CD4-positive, alpha-beta T cell treated with Interleukin-6 at 100 ng/mL for 8 hours (primary cell): ENCODE measurements at places on chromosomes 7 and 10.

DNA sequence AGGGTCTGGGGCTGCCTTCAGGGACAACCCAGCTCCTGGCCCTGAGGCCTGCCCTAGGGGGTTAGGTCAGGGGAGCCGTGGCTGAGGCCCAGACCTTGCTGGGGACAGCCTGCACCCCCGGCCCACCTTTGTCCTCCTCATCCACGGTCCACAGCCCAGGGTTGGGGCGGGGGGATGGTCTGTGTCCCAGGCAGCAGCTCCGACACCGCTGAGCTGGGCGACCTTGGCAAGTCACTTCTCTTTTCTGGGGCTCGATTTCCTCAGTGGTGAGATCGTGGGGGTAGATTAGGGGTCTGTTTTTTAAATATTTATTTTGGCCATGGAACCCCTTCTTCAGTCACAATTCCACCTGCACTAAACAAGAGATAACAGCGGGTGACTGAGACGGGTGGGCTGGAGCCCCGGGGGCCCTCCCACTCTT, 30.9 kb downstream of the DNAJB12 start:
- no peak for DNase-seq

DNA sequence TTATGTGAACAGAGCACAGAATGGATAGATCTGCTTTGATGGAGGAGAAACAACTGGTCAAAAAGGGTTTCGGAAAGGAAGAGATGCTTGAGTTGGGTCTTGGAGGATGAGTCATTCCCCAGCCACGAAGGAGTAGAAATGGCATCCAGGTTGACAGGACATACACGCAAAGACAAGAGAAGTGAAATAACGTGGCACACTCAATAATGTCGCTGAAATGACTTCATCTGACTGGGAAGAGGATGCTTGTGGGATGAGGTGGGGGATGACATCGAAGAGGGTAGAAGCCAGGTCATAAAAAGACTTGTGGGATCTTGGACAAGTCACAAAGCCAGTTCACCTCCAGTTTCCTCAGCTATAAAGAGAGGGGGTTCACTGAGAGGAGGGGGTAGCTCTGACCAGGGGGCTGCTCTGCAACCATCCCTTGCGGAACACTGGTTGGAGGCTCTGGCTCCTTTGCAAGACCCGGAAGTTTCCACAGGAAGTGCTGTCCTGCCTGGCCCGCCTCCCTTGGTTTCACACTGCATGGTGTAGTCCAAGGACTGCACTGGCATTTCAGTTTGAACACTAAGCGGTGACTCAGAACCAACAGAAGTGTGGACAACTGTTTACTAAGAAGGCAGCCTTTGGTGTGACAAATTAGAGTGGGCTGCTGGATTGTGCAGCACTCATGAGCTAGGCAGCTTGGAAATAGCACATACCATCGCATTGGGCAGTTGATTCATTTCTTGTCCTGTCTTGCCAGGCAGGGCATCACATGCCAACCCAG, 189.9 kb upstream of the ADO start:
- DNase-seq = no peak

GRCh38 chr7:65503434-65504152, 129.9 kb downstream of the ZNF92 start:
- no peak for DNase-seq

DNA sequence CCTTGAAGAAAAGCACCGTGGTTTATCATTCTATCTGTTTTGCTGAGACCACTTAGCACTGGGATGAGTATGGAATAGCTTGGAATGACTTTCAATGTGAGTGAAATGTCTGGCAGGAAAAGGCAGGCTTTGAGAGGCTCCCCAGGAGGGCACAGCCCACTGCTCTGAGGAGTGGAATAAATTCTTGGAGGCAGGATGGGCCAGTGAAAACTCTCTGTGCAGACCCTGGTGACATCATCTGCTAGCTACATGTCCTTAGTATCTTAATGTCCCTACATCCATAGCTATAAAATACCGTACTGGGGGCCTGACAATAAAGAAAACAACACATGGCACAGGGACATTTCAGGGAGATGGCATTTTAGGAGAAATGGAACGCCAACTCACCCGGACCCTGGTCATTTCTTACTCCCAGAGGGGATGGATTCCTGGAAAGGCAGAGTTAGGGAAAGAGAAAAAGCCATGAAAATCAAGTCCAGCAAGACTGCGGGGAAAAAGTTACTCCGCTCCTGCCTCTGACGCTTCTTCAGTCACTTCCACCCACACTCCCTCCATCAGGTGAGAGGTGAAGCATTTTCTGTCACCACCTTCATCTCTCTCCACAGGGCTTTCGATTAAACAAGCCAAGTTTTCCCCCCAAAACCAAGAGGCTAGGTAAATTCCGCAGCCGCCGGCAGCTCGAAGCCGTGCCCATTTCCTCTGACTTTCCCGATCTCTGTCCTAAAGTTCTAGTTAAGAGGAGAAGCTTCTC, 991 bp downstream of the ZNF239 start:
- no peak for DNase-seq

- DNase-seq = no peak
Measured at GRCh38 chr10:122815458-122815857, 30.2 kb downstream of the CUZD1 start.

- DNase-seq = no peak
Measured at GRCh38 chr10:52443419-52444388, 129.6 kb downstream of the DKK1 start.

GRCh38 chr7:14229047-14229446, 239.6 kb upstream of the ETV1 start:
- no peak for DNase-seq

DNA sequence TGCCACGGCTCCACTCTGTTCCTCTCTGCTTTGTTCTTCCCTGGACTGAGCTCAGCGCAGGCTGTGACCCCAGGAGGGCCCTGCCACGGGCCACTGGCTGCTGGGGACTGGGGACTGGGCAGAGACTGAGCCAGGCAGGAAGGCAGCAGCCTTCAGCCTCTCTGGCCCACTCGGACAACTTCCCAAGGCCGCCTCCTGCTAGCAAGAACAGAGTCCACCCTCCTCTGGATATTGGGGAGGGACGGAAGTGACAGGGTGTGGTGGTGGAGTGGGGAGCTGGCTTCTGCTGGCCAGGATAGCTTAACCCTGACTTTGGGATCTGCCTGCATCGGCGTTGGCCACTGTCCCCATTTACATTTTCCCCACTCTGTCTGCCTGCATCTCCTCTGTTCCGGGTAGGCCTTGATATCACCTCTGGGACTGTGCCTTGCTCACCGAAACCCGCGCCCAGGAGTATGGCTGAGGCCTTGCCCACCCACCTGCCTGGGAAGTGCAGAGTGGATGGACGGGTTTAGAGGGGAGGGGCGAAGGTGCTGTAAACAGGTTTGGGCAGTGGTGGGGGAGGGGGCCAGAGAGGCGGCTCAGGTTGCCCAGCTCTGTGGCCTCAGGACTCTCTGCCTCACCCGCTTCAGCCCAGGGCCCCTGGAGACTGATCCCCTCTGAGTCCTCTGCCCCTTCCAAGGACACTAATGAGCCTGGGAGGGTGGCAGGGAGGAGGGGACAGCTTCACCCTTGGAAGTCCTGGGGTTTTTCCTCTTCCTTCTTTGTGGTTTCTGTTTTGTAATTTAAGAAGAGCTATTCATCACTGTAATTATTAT, 1.2 kb downstream of the CLDN4 start:
- DNase-seq = no peak

DNA sequence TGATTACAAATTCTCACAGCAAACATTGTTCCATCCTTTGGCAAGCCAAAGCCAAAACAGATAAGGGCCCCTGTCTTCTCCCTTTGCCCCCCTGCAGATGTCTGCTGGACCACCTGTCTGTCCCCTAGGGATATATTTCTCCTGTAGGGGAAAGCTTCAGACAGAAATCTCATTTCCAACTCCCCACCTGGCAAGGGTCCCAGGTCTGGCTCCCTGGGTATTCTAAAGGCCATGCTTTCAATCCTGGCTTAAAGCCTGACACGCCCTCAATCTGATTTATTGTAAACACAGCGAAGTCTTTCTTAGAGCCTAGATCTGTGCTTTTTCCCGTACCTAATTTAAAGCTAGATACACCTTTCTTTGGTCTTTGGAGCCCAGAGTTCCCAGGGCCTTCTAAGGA, 66.1 kb downstream of the KCNMA1 start:
- DNase-seq = no peak

- DNase-seq = no peak
Measured at GRCh38 chr7:123872908-123873307, 27.9 kb downstream of the HYAL4 start.

DNA sequence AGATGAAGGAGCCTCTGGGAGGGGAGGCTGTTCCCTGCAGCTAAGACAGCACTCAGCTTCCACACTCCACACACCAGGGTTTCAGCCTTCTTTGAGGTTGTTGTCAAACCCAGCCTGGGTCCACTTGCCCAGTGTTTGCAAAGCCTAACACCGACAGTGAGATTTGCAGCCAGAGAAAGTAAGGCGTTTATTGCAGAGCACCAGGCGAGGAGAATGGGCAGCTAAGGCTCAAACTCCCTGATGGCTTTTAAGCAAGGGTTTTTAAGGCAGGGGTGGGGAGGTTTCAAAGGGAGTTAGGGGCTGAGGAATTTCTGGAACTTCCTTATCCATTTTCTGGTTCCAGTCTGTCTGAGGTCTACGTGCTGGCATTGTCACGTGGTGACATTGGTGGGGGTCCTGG, 4.7 kb upstream of the ZNF775 start:
- no peak for DNase-seq

DNA sequence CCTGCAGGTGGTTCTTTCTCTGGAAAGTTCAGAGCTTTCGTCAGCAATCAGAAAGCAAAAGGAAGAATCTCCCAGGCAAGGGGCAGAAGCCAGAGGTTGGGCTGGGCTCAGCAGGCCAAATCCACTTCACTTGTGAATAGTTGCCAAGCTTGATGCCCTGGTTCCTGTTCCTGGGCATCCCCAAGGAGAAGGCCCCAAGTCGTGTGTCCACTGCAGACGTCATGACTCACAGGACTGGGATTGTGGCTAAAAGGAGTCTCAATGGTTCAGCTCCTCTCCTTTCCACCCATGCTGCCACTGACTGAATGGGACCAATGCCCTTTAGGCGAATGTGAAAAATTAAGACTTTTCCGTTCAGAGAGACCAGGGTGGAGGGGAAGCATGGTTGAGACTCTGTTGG, 38.6 kb upstream of the TRIM8 start:
- no peak for DNase-seq

GRCh38 chr10:86434656-86435055, 68.1 kb upstream of the GRID1 start:
- no peak for DNase-seq

- DNase-seq = no peak
Measured at GRCh38 chr7:64651203-64651602, 14.7 kb upstream of the ZNF107 start.

DNA sequence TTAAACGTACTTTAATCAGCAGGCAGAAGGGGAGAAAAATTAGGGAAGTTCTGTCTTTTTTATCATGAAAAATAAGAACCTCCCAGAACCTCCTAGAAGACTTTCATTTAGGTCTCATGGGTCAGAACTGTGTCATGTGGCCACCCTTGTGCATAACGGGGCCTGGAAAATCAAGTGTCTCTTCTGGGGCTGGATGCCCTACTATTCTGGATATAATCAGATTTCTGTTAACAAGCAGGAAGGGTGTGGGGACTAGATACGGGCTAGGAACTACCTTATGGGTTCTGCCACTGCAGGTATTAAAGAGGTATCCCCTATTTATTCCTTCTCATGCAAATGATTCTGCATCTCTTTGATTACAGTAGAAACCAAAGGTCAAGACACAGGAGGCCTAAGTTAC, 14.1 kb downstream of the LANCL2 start:
- DNase-seq = no peak

DNA sequence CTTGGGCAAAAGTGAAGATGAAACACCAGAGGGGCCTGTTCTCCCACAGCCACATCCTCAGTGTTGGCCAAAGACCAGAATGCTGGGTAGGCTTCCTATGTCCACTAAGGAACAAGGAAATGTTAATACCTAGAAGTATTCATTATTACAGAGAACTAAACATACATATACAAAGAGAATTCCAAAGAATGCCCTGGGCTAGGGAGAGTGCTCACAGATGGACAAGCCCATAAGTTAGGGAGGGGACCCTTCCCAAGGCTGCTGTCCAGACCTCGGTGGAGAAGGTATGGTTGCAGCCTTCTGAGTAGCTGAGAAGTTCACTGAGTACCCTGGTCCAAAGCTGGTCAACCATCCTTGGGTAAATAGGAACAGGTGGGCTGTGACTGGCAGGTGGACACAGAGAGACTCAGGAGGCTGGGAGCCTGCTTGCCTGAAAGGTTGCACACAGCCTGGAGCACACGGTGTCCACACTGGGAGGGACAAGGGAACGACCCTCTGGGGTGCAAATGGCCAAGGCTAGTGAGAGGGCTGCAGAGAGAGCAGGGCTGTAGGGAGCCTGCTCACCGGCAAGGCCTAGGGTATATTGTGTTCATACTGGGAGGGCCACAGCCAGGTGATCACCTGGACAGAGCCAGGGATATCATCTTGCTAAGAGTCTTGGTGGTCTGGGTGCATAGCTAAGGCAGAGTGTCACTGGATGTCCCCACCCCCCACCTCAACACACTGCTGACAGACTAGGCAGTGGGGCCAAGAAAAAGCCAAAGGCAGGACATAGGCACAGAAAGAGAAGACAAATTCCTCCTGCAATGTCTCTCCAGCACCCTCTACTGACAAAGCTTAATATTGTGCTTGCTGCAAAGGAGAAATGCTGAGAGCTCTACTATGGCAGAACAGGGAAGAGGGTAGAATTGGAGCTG, 40.3 kb downstream of the CPVL start:
- DNase-seq = peak; percentile 14

- DNase-seq = no peak
Measured at GRCh38 chr7:38574086-38574485, 57.1 kb downstream of the AMPH start.

- DNase-seq = no peak
Measured at GRCh38 chr10:96138102-96138501, 8.0 kb downstream of the ZNF518A start.

- DNase-seq = no peak
Measured at GRCh38 chr7:44313621-44314031, 11.8 kb downstream of the CAMK2B start.

GRCh38 chr7:107173691-107174406, 5.0 kb downstream of the HBP1 start:
- DNase-seq = no peak
